ENCODE measurements at places on chromosomes 5 and 9.

GRCh38 chr9:95129476-95130291 is 187.8 kb downstream of the FANCC start:
- no peaks in the 10 kb centered on the region for H3K27me3 ChIP-seq
- no peaks in the 10 kb centered on the region for H3K36me3 ChIP-seq
- DNase-seq = no peak
- H3K4me1 ChIP-seq = peaks cover 28% of the 10 kb centered on the region
- H3K4me3 ChIP-seq = no peak overlapping the region

GRCh38 chr5:147400881-147401280 is 109.0 kb downstream of the DPYSL3 start:
- no peak overlapping the region for H3K4me3 ChIP-seq
- H3K27ac ChIP-seq = no peak overlapping the region
- H3K27me3 ChIP-seq = no peaks in the 10 kb centered on the region
- DNase-seq = no peak

DNA sequence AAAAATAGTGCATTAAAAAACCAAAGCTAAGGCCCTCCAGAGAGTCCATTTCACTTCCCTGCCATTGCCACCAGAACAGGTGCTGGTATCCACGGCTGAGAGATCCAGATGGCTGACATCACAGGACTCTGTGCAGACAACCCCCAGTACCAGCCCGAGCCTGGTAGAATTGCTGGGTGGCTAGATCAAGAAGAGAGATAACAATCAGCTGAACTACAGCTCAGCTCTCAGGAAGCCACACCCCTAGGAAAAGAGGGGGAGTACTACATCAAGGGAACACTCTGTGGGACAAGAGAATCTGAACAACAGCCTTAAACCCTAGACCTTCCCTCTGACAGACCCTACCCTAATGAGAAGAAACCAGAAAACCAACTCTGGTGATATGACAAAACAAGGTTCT is 73.8 kb upstream of the SLIT3 start:
- H3K4me1 ChIP-seq = no peaks in the 10 kb centered on the region
- no peak overlapping the region for H3K27ac ChIP-seq
- H3K27me3 ChIP-seq = peaks cover 10% of the 10 kb centered on the region

- H3K4me3 ChIP-seq = no peak overlapping the region
- peaks cover 12% of the 10 kb centered on the region for H3K4me1 ChIP-seq
- H3K36me3 ChIP-seq = no peaks in the 10 kb centered on the region
- H3K27ac ChIP-seq = no peak overlapping the region
These were observed 27.4 kb downstream of the FAM219A start for GRCh38 chr9:34430843-34431437.

DNA sequence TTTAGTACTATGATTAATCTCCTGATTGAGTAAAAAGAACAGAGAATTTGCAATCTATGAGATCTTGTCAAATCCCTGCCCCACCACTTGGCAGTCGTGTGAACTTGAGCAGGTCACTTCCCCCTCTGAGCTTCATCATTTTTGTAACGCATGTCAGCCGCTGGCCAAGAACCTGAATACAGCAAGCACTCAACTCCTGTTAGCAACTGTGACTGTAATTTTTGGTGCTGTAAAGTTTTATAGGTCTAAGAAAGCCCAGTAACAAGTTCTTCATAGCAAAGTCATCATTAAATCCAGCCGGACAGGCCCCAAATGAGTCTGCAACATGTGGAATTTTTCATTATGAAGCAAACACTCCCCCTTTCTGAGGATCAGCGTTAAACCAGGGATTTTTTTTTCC is 49.4 kb downstream of the DRD1 start:
- H3K27ac ChIP-seq = no peak overlapping the region
- peaks cover 27% of the 10 kb centered on the region for H3K27me3 ChIP-seq
- H3K4me3 ChIP-seq = no peak overlapping the region
- H3K4me1 ChIP-seq = peaks cover 6% of the 10 kb centered on the region
- H3K36me3 ChIP-seq = no peaks in the 10 kb centered on the region

GRCh38 chr5:2153802-2154201 is 271.1 kb upstream of the IRX4 start:
- H3K27me3 ChIP-seq = peaks cover 18% of the 10 kb centered on the region
- H3K4me1 ChIP-seq = peaks cover 5% of the 10 kb centered on the region
- no peak overlapping the region for H3K4me3 ChIP-seq
- H3K27ac ChIP-seq = no peak overlapping the region
- no peaks in the 10 kb centered on the region for H3K36me3 ChIP-seq
- DNase-seq = no peak

All from neural crest cell (in vitro differentiated cells).